ENCODE measurements at places on chromosomes 2 and 18.
A peak's percentile ranks its signal among the peaks of the same experiment; 100 is the strongest.

GRCh38 chr2:136727973-136728699 is 37.2 kb upstream of the THSD7B start:
- DNase-seq = no peak

DNA sequence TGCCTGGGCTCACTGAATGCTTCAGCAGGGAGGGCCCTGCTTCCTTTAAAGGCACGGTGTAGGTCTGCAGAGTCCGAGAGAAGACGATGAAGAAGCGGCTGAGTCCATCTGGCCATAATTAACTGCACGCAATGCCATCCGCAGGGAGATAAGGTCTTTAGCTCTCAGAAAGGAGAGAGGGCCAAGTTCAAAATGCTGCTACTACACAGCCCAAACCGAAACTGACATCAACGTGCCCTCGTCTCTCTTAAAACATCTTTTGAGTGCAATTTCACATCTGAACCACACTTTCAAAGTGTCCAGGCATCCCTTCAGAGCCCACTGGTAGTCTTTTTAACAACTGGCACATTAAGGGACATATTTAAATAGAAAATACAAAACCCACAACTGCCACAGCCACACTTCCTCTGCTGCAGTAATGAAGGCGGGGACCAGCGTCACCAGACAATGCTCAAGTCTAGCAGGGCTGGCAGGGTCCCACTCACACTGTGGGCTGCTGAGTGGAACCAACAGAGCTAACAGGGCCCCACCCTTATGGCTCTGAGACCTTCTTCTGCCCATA is 35.8 kb downstream of the ST3GAL5 start:
- DNase-seq = no peak

DNA sequence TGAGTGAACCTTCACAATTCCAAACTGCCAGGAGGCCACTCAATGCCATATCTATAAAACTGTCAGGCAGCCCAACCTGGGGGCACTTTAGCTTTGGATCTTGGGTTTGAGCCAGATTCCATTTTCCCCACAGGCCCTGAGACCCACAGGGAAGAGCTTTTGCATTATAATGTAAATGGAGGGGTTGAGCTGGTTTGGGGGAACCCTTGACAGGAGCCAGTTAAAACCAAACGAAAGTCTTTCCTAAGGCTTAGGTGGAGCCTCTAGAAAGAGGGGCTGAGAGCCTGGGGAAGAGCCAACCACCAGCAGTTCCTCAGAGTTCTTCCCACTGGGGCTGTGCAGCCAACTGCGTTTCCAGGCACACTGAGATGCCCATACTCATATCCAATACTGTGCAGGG is 42.7 kb downstream of the BCL11A start:
- DNase-seq = no peak

GRCh38 chr2:176122683-176123410 is at the start of gene HOXD9:
TSS of gene HOXD9 (plus strand) at chr2:176122719. CDS start at chr2:176122769, 50 bp downstream.
- no peak for DNase-seq

- DNase-seq = no peak
Measured at GRCh38 chr18:63831080-63831788, 56.0 kb downstream of the SERPINB7 start.

DNA sequence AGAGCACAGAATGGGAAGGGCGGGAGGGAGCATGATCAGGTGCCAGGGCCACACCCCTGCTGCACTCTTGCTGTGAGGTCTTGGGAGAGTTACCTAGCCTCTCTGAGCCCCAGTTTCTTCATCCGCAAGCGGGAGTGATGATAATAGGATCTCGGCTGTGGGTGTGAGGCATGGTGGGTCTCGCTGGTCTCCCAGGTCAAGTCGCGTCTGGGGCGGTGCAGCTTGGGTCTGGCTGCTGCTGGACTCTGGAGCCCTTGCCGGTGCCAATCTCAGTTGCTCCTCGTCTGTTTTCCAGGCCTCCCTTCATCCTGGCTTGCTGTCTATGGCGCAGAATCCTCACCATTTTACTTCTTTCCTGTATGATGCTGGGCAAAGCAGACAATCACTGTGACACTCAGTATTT is 130.3 kb upstream of the RAB12 start:
- DNase-seq = no peak

DNA sequence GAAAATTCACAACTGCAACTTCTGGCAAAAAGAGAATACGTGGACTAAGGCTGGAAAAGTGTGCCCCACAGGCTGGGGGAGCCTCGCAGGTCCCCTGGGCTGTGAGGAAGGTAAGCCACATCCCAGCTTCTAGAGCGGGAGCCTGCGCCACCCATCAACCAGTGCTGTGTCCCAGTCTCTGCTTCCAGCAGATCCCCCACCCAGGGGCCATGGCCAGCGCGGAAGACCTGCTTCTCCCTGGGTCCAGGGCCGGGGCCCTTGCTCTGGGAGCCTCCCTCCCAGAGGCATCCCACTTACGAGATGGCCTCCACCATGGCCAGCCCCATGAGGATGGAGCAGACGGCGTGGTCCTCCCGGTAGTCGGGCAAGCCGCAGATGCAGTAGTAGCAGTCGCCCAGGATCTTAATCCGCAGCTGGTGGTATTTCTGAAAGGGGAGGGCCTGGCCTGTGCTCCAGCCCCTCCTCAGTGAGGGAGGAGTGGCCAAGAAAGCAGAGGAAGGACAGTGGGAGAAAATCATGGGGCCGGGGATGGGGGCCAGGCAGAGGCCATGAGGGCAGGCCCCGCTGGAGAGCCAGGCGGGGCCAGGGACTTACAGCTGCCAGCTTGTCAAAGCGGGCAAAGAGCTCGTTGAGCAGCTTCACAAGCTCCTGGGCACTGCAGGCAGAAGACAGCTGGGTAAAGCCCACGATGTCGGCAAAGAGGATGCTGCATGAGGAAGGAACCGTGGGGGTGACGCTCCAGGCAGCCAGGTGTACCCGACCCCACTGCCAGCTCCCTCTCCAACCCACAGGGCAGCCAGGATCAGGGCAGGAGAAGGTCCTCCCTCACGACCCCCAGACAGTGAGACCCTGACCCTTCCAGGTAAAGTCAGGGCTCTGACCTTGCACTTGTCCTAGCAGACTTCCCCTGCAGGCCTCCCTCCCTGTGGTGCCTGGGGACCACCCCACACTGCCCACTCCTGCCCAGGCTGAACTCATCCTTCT is 48.0 kb downstream of the CENPO start:
- DNase-seq = no peak

DNA sequence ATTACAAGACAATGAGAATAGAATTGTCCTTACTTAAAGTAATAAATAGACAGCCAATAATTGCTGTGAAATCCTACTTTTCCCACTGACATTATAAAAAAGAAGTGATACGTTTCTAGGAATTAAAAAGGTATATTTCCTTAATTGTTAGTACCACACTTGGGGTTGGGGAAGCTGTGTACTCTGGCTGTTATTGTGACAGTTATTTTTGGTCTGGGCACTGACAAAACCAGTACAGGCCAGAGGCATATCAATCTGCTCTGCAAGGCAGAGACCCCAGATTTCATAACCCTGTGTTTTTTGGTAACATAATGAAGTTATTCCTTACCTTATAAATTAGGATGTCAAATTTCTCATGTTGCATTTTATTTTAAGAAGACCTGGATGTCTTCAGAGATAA is 66.5 kb downstream of the RAB10 start:
- no peak for DNase-seq

- DNase-seq = no peak
Measured at GRCh38 chr18:77811503-77811902, 561.9 kb downstream of the GALR1 start.

GRCh38 chr2:15719566-15720313 is 128.1 kb downstream of the DDX1 start:
- DNase-seq = no peak

- DNase-seq = no peak
Measured at GRCh38 chr2:159267921-159268320, 18.6 kb downstream of the WDSUB1 start.

- DNase-seq = no peak
Measured at GRCh38 chr2:23621616-23622015, 236.6 kb downstream of the KLHL29 start.

- DNase-seq = no peak
Measured at GRCh38 chr2:134008837-134009236, 245.0 kb upstream of the MGAT5 start.

- DNase-seq = no peak
Measured at GRCh38 chr2:143428700-143429099, 299.5 kb downstream of the ARHGAP15 start.

- no peak for DNase-seq
Measured at GRCh38 chr2:191255271-191255670, 10.1 kb downstream of the MYO1B start.

DNA sequence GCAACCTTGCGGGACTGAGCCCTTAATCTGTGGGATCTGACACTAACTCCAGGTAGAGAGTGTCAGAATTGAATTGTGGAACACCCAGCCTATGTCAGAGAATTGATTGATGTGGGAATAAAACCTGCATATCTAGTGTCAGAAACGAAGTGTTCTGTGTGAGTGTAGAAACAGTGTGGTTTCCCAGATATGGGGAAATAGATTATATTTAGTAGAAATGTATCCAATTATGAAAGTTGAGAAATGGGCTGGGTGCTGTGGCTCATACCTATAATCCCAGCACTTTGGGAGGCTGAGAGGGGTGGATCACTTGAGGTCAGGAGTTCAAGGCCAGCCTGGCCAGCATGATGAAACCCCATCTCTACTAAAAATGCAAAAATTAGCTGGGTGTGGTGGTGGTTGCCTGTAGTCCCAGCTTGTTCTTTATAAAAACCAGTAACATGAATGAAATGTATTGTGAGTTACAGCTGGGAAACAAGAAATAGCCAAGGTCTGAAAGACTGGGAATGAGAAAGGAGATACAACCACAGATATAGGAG is 4.3 kb upstream of the TP53I3 start:
- DNase-seq = no peak

- no peak for DNase-seq
Measured at GRCh38 chr2:98377544-98377943, 31.3 kb downstream of the CNGA3 start.

DNA sequence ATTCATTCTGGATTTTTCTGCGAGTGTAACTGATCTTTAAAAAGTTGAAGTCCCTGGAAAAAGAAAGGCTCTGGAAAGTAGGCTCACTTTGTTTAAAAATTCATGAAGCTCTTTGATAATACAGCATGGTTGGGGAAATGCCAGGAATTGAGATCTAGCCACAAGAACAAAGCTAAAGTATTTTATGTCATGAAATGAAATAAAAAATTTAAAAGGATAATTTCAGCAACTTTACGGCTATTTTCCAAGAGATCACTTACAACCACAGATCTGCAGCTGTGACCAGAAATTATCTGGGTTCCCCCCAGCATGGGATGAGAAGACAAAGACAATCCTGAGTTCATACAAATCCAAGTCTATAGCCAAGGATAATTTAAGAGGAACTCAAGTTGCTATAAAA is 25.3 kb upstream of the RFX8 start:
- DNase-seq = no peak

DNA sequence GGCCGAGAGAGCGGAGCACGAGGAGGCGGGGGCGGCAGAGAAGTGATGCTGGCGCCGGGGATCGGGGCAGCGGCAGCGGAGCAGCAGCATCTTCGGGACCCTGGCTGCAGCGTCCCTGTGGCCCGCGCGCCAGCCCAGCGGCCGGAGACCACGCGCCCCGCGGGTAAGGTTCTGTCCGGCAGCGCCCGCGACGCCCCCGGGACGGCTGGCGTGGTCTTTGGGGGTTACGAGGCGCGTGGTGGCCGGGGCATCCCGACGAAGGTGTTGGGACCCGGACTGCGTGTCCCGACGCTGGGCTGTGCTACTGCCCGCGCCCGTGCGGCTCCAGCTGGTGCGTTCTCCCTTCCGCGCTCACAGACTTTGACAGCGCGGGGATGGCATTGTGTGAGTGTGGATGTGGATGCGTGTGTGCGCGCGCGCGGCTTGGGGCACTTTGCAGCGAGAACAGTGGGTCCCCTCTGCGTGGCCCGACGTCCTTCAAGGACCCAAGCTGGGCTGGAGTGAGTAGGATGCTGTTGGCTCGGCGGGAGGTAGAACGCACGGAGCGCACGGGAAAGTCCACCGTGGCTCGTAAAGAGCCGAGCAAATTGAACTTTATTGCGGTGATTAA is 405.0 kb downstream of the XIRP2 start:
- DNase-seq = peak; percentile 35

- no peak for DNase-seq
Measured at GRCh38 chr2:19575641-19576040, 217.2 kb upstream of the OSR1 start.

GRCh38 chr2:223282221-223282620 is 230.2 kb downstream of the KCNE4 start:
- no peak for DNase-seq

DNA sequence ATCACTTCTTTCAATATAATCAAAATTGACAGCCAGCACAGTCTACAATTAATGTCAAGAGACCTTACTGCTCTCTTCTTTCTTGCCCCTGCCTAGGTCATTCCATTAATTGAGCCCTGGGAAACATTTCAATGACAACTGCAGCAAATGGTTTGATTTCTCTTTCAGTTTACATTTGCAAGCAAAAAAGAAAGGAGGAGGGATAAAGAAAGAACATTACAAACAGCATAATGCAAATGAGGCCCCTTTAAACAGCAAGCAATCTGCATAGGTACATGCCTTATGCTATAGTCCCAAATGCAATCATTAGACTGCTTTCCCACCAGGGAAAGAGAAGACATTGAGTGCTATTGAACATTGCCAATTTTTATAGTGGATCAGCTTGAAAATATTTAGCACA is 655.0 kb upstream of the CDH2 start:
- no peak for DNase-seq

DNA sequence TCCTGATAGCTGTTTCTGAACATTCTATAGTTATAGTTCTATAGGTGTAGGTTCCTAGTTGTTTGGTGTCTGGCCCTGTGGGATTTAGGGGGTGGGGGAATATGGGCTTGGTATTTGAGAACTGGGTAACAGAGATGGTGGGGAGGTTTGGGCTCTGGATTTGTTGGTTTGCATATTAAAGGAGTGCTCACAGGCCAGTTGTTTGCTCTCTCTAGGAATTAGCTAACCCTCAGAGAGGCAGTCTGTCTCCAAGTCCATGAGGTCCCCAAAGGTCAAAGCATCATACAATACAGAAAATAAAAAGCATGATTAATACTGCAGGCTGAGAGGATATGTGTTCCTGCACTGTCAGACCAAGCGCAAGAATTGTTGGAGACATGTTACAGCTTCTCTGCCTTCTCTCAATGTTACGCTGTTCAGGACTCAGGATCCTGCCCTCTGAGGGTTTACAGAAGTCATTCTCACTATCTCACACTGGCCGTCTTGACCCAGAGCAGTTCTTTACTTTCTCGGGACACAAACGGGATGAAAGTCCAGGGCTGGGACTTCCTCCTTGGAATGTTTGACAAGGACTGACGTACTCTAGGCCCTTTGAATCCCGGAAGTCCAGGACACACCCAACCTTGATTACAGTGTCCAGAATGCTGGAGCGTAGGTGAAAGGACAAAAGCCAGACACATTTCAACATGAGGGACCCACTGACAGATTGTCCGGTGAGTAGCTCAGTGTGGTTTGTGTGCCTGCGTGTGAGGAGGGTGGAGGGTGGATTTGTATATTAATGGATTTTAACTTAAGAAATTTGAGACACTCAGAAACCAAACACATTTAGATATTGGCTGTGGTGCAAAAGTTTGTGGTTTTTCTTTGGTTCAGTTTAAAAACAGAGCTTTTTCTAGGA is at the start of gene NOSTRIN:
Gene NOSTRIN, plus strand, starts transcription at position 677 of the 898 bp plus-strand sequence. Its CDS starts 10 bp downstream, at position 687.
- no peak for DNase-seq

DNA sequence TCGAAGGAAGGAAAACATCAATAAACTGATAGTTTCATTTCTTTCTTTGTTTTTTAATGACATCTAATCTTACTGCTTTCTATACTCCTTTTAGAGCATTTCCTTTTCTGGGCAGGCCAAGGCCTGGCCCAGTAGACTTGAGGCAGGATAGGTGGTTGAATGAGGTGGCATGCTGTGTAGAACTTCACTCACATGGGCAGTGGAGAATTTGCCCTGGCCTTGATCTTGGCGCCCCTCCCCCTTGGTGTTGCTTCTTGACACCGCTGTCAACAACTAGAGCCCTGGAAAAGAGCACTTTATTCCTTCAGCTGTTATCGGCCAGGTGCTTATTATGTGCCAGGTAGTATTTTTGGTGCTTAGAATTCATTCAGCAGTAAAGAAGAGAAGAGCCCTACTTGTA is 37.4 kb downstream of the XRCC5 start:
- DNase-seq = no peak

Data from HEK293T (cell line).